Activated naive CD8-positive, alpha-beta T cell treated with anti-CD3 and anti-CD28 coated beads, Interleukin-2, amount 10 ng/mL, durations not matched to agents 7 days and 5 days (primary cell): ENCODE measurements at places on chromosomes 7 and 10. TPM values are rescaled to one million over a fixed set of nuclear protein-coding genes. Genes with fewer than 3 reads are reported as not detected.
A peak's percentile ranks its signal among the peaks of the same experiment; 100 is the strongest.

- DNase-seq, result no peak
- H3K36me3 ChIP-seq, result no peaks in the 10 kb centered on the region
- no peaks in the 10 kb centered on the region for H3K4me1 ChIP-seq
- H3K27me3 ChIP-seq, result no peaks in the 10 kb centered on the region
These were observed 239.6 kb downstream of the PRKG1 start for GRCh38 chr10:51313773-51314478.

GRCh38 chr7:136640977-136641376, 227.5 kb upstream of the CHRM2 start:
- H3K27ac ChIP-seq, result no peak overlapping the region
- no peaks in the 10 kb centered on the region for H3K27me3 ChIP-seq
- no peaks in the 10 kb centered on the region for H3K4me1 ChIP-seq
- H3K36me3 ChIP-seq, result no peaks in the 10 kb centered on the region
- no peak for DNase-seq

- no peak overlapping the region for H3K4me3 ChIP-seq
- no peaks in the 10 kb centered on the region for H3K27me3 ChIP-seq
- no peak overlapping the region for H3K27ac ChIP-seq
- H3K36me3 ChIP-seq, result no peaks in the 10 kb centered on the region
- no peak for DNase-seq
These were observed 334.7 kb downstream of the ANKRD7 start for GRCh38 chr7:118559207-118559606.

- H3K4me1 ChIP-seq, result no peaks in the 10 kb centered on the region
- DNase-seq, result no peak
- H3K4me3 ChIP-seq, result no peak overlapping the region
- H3K27me3 ChIP-seq, result peaks cover 6% of the 10 kb centered on the region
These were observed 135.6 kb upstream of the HPS1 start for GRCh38 chr10:98582363-98582762.

DNA sequence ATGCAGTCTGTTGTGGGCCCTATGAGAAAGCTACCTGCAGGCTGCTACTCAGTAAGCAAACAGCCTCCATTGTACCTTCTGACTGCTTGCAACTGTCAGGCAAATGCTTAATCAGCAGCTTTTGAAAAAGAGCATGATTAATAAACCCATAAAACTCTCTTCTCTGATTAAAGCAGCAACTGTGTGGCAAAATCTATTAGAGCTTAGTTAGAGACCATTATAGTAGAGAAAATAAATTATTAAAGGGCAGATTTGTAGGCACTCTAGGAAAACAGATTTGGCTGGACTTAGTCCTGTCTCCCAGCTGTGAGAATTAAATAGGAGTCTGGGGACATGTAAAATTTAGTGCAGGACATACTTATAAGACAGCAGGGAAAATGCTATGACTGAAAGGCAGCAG, 132.5 kb upstream of the WNT16 start:
- no peak overlapping the region for H3K4me3 ChIP-seq
- DNase-seq, result no peak
- no peaks in the 10 kb centered on the region for H3K4me1 ChIP-seq
- H3K27ac ChIP-seq, result no peak overlapping the region

DNA sequence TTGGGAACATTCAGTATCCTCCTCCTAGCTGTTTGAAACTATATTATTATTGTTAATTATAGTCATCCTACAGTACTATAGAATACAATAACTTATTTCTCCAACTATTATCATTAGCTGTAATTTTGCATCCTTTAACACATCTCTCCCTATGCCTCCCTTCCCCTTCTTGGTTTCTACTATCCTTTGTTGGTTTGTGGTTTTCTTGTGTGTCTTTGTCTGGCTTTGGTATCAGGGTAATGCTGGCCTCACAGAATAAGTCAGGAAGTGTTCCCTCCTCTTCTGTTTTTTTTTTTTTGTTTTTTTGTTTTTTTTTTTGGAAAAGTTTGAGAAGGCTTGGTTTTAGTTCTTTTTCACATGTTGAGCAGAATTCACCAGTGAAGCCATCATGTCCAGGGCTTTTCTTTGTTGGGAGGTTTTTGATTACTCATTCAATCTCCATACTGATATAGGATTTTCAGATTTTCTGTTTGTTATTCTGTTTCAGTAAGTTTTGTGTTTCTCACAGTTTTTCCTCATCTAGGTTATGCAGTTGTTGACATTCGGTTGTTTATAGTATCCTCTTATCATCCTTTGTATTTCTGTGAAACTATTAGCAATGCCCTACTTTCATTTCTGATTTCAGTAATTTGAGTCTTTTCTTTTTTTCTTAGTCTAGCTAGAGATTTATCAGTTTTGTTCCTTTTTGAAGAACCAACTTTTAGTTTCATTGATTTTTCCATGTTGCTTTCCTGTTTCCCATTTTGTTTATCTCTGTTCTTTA, 21.6 kb downstream of the C1GALT1 start:
- H3K36me3 ChIP-seq, result peaks cover 32% of the 10 kb centered on the region
- H3K27ac ChIP-seq, result peak overlapping the region; percentile 11
- no peaks in the 10 kb centered on the region for H3K27me3 ChIP-seq
- peak overlapping the region; percentile 50 for H3K4me3 ChIP-seq

DNA sequence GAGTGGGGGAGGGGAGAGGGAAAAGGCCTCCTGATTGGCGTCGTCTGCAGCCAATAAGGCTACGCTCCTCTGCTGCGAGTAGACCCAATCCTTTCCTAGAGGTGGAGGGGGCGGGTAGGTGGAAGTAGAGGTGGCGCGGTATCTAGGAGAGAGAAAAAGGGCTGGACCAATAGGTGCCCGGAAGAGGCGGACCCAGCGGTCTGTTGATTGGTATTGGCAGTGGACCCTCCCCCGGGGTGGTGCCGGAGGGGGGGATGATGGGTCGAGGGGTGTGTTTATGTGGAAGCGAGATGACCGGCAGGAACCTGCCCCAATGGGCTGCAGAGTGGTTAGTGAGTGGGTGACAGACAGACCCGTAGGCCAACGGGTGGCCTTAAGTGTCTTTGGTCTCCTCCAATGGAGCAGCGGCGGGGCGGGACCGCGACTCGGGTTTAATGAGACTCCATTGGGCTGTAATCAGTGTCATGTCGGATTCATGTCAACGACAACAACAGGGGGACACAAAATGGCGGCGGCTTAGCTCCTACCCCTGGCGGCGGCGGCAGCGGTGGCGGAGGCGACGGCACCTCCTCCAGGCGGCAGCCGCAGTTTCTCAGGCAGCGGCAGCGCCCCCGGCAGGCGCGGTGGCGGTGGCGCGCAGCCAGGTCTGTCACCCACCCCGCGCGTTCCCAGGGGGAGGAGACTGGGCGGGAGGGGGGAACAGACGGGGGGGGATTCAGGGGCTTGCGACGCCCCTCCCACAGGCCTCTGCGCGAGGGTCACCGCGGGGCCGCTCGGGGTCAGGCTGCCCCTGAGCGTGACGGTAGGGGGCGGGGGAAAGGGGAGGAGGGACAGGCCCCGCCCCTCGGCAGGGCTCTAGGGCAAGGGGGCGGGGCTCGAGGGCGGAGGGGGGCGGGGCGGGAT, at the start of gene KAT6B:
KAT6B (plus strand) TSS at position 459 of the 903 bp plus-strand sequence. CDS start 16,258 bp downstream, outside the sequence.
- peaks cover 46% of the 10 kb centered on the region for H3K4me1 ChIP-seq
- peak within 1 kb of the TSS; percentile 94 for H3K4me3 ChIP-seq
- peaks cover 13% of the 10 kb centered on the region for H3K36me3 ChIP-seq

GRCh38 chr7:100100420-100101015, 679 bp downstream of the MCM7 start:
- peak overlapping the region; percentile 89 for H3K27ac ChIP-seq
- peaks cover 36% of the 10 kb centered on the region for H3K4me1 ChIP-seq
- H3K27me3 ChIP-seq, result no peaks in the 10 kb centered on the region
- peak overlapping the region; percentile 93 for H3K4me3 ChIP-seq

- DNase-seq, result no peak
- no peaks in the 10 kb centered on the region for H3K4me1 ChIP-seq
- no peak overlapping the region for H3K4me3 ChIP-seq
- H3K36me3 ChIP-seq, result no peaks in the 10 kb centered on the region
These were observed 60.1 kb downstream of the CFAP46 start for GRCh38 chr10:132882069-132882951.

- no peaks in the 10 kb centered on the region for H3K36me3 ChIP-seq
- no peak for DNase-seq
- no peaks in the 10 kb centered on the region for H3K27me3 ChIP-seq
- no peak overlapping the region for H3K27ac ChIP-seq
These were observed 440.3 kb downstream of the POM121L12 start for GRCh38 chr7:53475776-53476175.

DNA sequence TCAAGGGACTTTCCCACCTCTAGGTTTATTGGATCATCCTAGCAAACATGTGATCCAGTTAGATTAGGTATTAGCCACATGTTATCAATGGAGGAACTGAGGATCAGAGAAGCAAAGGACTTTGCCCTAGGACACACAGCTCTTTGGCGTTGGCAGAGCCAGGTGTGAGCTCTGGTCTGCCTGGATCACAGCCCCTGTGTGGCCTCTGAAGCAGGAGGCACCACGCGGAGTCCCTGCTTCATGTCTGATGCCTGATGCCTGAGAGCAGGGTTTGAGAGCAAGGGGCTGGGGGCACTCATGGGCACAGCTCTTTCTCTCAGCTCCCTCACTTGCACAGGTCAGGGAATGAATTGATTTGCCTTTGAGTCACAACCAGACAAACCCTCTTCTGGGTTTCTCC, 64.7 kb upstream of the CTBP2 start:
- H3K27me3 ChIP-seq, result peaks cover 2% of the 10 kb centered on the region
- H3K27ac ChIP-seq, result no peak overlapping the region
- H3K4me1 ChIP-seq, result no peaks in the 10 kb centered on the region
- H3K4me3 ChIP-seq, result no peak overlapping the region

DNA sequence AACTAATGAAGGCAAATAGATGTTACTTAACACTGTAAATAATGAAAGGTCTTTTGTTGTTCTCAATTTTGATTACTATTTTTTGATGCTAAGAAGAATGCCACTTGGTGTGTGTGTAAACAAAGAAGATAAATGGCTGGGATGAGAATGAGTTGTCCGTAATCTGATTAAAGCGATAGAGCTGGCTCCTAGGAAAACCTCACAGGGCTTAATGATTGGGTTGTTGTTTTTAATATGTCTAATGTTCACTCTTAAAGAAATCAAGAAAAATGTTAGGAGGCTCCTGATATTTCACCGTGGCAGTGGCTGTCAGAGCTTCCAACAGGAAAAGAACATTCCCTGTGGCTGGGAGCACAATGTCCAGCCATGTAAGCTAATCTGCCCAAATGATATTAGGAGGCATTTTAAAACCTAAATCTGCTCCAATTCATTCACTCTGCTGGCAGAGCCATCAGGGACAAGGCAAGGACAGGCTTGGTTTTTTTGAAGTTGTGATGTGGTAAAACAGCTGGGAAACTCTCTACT, 243.9 kb downstream of the SNX10 start:
- no peak for DNase-seq
- H3K36me3 ChIP-seq, result no peaks in the 10 kb centered on the region
- no peak overlapping the region for H3K4me3 ChIP-seq
- H3K4me1 ChIP-seq, result peaks cover 3% of the 10 kb centered on the region

DNA sequence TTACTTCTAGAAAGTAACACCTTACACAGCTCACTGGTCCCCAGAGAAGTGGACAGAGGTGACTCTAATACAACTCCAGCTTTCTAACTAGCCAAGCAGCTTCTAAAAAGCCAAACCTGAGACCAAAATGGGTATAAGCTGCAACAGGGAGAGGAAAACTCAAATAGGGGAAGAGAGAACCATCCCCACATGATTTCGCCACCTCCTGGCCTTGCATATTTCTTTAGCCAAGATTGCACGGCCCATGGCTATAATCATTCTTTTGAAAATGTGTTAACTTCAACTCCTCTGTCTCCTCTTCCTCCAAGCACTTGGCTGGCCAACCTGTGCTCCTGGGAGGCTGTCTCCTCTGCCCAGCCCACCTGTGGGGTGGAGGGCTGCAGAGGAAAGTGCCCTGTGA, 28.7 kb downstream of the NUP42 start:
- peaks cover 4% of the 10 kb centered on the region for H3K36me3 ChIP-seq
- H3K27me3 ChIP-seq, result peaks cover 31% of the 10 kb centered on the region
- no peak overlapping the region for H3K4me3 ChIP-seq
- DNase-seq, result no peak

GRCh38 chr10:102421507-102421756, 796 bp downstream of the FBXL15 start:
- peak overlapping the region; percentile 93 for H3K4me3 ChIP-seq
- peaks cover 4% of the 10 kb centered on the region for H3K36me3 ChIP-seq
- H3K4me1 ChIP-seq, result peaks cover 28% of the 10 kb centered on the region
- peaks cover 19% of the 10 kb centered on the region for H3K27me3 ChIP-seq
- no peak for DNase-seq
- peak overlapping the region; percentile 91 for H3K27ac ChIP-seq

- no peak overlapping the region for H3K4me3 ChIP-seq
- H3K27ac ChIP-seq, result no peak overlapping the region
- H3K4me1 ChIP-seq, result peaks cover 2% of the 10 kb centered on the region
These were observed 3.9 kb upstream of the CFAP46 start for GRCh38 chr10:132946311-132946710.

Gene RASA4B
- 16.2 TPM for total RNA-seq

Gene PRLHR
- total RNA-seq, result not detected

Gene CPN1
- total RNA-seq, result not detected

Gene SEC31B
- total RNA-seq, result 168 TPM

Gene PDK4
- total RNA-seq, result 0.39 TPM
